ENCODE measurements at places on chromosomes 6 and 20.

DNA sequence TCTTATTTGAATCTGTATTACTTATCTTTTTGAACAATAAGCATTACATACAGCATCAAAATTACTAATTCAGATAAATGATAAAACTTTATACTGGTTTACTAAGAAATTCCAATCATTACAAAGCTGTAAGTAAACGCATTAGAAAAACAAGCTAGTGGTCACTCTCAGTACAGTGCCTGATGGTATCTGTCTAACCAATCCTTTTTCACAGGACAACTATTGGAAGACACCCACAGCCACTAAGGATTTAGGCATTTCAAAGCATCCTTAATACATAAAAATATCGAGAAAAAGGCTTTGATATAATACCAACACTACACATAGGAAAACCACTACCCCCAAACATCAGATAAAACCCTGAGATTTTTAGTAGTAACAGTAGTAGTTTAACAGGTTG, 2.6 kb downstream of the CD164 start:
- H3K36me3 ChIP-seq, result peaks cover 29% of the 10 kb centered on the region
- no peak for DNase-seq
- no peaks in the 10 kb centered on the region for H3K27me3 ChIP-seq
- H3K4me1 ChIP-seq, result peaks cover 18% of the 10 kb centered on the region

GRCh38 chr20:23652371-23652770, 14.6 kb upstream of the CST3 start:
- H3K4me1 ChIP-seq, result no peaks in the 10 kb centered on the region
- no peaks in the 10 kb centered on the region for H3K27me3 ChIP-seq
- no peak overlapping the region for H3K27ac ChIP-seq
- H3K4me3 ChIP-seq, result no peak overlapping the region

- peaks cover 14% of the 10 kb centered on the region for H3K4me1 ChIP-seq
- no peak overlapping the region for H3K27ac ChIP-seq
- no peaks in the 10 kb centered on the region for H3K36me3 ChIP-seq
- peaks cover 19% of the 10 kb centered on the region for H3K27me3 ChIP-seq
Observed at GRCh38 chr6:98824162-98824901, 10.0 kb upstream of the POU3F2 start.

DNA sequence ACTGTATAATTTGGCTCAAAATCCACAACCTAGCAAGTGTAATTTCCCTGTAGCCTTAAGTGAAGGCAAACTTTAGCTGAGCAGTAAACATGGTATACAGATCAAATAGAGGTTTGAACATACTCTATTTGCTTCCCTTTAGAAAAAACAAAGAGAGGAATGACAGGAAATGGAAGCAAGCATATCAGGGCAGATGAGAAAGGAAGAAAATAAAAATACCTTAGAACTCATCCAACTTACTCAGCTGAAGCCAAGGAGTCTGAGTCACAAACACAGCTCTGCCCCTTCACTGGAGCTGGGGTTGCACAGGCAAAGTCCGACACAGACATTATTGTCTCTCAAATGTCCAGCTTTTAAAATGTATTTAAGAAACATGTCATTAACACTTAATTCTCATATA, 379.9 kb upstream of the IRAK1BP1 start:
- H3K4me3 ChIP-seq, result no peak overlapping the region
- DNase-seq, result no peak

GRCh38 chr20:58251979-58252591, 23.6 kb upstream of the ANKRD60 start:
- DNase-seq, result no peak
- H3K4me1 ChIP-seq, result no peaks in the 10 kb centered on the region
- no peaks in the 10 kb centered on the region for H3K27me3 ChIP-seq
- no peak overlapping the region for H3K4me3 ChIP-seq

DNA sequence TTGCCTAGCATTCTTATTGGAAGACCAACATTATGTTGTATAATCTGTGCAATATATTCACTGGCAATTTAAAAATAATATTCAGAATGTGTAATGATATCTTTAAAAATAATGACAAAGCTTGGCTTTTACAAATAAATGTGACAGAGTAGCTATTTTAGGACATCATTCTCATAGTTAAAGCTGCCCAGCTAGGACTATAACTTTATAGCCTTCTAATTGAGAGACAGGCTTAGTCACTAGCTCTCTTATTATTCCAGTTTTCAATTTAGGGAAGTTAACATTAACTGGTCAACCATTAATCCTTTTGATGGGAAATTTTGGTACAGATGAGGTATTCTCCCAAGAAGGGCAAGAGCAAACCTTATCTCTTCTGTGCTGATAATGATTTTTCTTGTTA, 197.3 kb downstream of the CLVS2 start:
- no peak overlapping the region for H3K4me3 ChIP-seq
- no peak for DNase-seq
- H3K36me3 ChIP-seq, result no peaks in the 10 kb centered on the region
- H3K4me1 ChIP-seq, result no peaks in the 10 kb centered on the region

All from ascending aorta (tissue), 2 donors.